ENCODE measurements at places on chromosomes 16 and 17. TPM values are rescaled to one million over a fixed set of nuclear protein-coding genes. Genes with fewer than 3 reads are reported as not detected.

The TAT gene
- total RNA-seq: not detected

The ZNF48 gene
- 61.2 TPM for total RNA-seq

The PIMREG gene
- total RNA-seq: 92.5 TPM

The HAP1 gene
- total RNA-seq: 2.5 TPM

The PYCARD gene
- total RNA-seq: 37.5 TPM

The TAF15 gene
- 290 TPM for total RNA-seq

The MPV17L gene
- 5.6 TPM for total RNA-seq

The GFAP gene
- total RNA-seq: 1.1 TPM

The CBX4 gene
- total RNA-seq: 6.2 TPM

The HAGHL gene
- total RNA-seq: 25.2 TPM

The RABEP2 gene
- 17.5 TPM for total RNA-seq

The C16orf46 gene
- total RNA-seq: 2.0 TPM

The ABCA3 gene
- 8.0 TPM for total RNA-seq

The SLC13A2 gene
- not detected for total RNA-seq

The SMCR8 gene
- total RNA-seq: 22.3 TPM
